ENCODE measurements at places on chromosomes 3 and 15. TPM values are rescaled to one million over a fixed set of nuclear protein-coding genes. Genes with fewer than 3 reads are reported as not detected.
A peak's percentile ranks its signal among the peaks of the same experiment; 100 is the strongest.

- DNase-seq = no peak
These were observed 53.0 kb downstream of the PDIA5 start for GRCh38 chr3:123119802-123120201.

DNA sequence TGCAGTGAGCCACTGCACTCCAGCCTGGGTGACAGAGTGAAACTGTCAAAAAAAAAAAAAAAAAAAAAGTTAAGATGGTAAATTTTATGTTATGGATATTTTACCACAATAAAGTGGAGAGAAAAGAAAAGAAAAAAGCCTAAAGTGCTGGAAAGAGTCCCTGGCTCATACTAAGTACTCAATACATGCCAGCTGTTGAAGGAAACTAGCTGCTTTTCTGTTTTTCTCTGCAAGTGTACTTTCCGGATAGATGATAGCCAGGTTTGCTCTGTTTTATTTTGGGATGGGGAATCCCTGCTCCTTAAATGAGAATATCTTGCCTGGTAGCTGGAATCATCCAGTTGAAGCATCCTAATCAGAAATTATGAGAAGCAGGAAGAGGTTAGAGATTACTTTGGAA lies 10.9 kb downstream of the EID1 start:
- no peak for DNase-seq

GRCh38 chr3:23344886-23345285 lies 141.8 kb downstream of the UBE2E2 start:
- DNase-seq = no peak

- no peak for DNase-seq
These were observed 4.6 kb downstream of the RBM15B start for GRCh38 chr3:51395493-51396213.

DNA sequence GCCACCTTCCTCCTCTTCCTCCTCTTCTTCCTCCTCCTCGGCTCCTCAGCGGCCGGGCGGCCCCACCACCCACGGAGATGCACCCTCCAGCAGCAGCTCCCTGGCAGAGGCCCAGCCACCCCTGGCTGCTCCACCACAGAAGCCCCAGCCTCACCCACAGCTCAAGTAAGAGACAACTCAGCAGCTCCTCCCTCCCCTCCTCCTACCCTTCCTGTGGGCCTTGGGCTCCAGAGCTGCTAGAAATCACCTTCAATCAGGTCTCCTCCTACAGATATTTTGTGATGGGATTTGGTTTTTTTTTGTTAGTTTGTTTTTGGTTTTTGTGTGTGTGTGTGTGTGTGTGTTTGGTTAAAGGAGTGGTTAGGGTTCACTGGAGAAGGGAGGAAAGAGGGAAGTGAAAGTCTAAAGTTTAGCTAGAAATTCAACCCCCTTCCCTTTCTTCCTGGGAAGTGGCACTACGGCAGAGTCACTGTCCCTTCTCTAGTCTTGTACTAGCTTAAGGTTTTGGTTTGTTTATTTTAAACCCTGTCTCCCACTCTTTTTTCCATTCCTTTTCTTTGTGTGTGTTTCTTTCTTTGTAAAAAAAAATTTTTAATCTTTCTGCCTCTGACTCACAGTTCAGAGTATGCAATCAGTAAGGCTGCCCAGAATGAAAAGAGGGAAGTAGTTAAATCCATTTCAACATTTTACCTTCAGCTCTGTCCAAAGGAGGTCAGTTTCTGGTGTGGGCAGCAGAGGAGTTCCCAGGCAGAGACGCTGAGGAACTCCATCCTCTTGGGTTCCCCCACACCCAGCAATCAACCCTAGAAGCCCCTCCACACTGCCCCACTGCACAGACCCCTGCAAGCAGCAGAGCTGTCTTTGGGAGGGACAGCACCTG lies 29.0 kb upstream of the TIMP4 start:
- DNase-seq = peak; percentile 59

DNA sequence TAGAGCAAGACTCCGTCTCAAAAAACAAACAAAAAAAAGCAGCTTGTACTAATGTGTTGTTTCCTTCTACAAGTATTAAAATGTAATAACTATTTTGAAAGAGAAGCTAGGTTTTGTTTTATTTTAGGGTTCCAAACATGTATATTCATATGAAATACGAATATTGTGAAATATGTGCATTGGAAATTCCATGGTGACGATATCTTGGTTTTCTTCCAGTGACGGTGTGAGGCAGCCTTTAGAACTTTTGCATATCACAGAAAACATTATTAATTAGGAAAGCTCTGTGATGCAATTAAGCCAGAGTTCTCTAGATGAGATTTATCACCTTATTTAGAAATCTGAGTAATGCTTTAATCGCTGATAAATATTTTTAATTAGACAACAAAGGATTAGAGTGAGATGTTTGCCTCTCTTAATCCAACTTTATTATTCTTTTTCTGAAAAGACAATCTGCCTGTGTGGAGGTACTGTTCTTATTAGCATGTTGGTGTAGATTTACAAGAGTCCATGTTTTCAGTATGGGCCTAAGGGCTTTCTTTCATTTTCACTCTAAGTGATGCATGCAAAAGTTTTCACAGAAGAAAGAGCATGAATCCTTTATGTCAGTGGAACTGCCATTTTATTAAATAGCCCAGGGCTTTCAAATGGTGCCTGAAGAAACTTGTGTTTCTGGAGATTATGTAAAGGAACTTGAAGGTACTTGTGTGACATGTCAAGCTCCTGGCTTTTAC lies 37.7 kb upstream of the SAMMSON start:
- no peak for DNase-seq

- DNase-seq = no peak
These were observed 22.5 kb upstream of the KCNMB2 start for GRCh38 chr3:178513546-178514380.

- DNase-seq = no peak
These were observed 26.9 kb downstream of the RNF13 start for GRCh38 chr3:149839896-149840295.

DNA sequence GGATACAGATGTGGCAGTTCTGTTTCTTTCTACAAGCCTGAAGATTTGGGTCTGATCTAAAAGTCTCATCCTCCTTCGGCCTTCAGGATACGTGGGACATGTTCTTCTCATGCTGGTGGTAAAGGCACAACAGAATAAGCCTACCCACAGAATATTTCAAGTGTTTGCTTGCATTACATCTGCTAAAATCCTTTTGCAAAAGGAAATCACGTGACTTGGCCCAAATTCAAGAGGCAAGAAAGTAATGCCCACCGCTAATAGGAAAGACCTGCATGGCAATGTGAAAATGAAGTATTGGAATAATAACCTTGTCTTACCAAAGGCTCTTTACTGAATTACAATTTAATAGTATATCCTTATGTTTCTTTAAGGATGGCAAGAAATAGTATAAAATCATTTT lies 439.9 kb upstream of the TGFBR2 start:
- no peak for DNase-seq

Gene XIRP1
- total RNA-seq = not detected

Gene SV2B
- total RNA-seq = not detected

Gene FBXL22
- total RNA-seq = not detected

Gene ADCY5
- total RNA-seq = not detected
